ENCODE measurements at places on chromosomes 6 and 20. TPM values are rescaled to one million over a fixed set of nuclear protein-coding genes. Genes with fewer than 3 reads are reported as not detected.

DNA sequence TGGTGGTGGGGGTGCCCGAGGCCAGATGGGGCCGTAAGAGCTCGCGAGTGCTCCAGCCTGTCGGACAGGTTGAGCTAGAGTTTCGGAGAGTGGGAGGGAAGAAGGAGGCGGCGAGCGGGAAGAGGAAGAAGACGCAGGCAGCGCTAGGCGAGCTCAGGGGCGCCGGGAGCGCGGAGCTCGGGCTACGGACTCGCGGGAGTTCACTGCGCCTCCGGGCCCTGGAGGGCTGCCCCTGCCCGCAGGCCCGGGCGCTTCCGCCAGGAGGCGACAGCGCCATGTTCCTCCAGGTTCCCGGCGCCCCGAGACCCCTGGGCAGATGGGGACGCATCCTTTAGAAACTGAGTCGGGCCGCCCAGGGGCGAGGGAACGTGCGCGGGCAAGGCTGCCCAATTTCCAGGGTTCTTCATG lies 984 bp downstream of the TFAP2C start:
- peak; percentile 11 for DNase-seq

- peak; percentile 62 for DNase-seq
Measured at GRCh38 chr6:43496370-43497128, 13.6 kb downstream of the LRRC73 start.

Gene C20orf144
- not detected for total RNA-seq

- no peak for DNase-seq
Measured at GRCh38 chr20:43800186-43800585, 73.4 kb upstream of the GTSF1L start.

DNA sequence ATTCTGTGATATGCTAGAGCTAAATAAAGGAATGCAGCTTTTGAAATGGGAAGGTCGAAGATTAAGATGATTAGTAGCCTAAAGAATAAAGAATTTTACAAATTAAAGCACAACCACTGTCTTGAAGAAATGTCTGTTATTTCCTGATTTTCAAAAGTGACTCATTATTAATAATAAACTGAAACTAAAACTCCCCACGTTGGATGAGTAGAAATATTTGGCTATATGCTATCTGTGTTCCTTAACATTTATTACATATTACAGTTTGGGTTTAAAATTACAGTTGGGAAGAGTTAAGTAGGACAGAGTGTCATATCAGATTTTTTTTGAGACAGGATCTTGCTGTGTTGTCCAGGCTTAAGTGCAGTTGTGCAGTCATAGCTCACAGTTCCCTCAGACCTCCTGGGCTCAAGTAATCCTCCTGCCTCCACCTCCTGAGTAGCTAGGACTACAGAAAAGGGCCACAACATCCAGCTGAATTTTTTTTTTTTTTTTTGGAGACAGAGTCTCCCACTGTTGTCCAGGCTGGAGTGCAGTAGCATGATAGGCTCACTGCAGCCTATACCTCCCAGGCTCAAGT lies 47.1 kb downstream of the AKIRIN2 start:
- DNase-seq: no peak

DNA sequence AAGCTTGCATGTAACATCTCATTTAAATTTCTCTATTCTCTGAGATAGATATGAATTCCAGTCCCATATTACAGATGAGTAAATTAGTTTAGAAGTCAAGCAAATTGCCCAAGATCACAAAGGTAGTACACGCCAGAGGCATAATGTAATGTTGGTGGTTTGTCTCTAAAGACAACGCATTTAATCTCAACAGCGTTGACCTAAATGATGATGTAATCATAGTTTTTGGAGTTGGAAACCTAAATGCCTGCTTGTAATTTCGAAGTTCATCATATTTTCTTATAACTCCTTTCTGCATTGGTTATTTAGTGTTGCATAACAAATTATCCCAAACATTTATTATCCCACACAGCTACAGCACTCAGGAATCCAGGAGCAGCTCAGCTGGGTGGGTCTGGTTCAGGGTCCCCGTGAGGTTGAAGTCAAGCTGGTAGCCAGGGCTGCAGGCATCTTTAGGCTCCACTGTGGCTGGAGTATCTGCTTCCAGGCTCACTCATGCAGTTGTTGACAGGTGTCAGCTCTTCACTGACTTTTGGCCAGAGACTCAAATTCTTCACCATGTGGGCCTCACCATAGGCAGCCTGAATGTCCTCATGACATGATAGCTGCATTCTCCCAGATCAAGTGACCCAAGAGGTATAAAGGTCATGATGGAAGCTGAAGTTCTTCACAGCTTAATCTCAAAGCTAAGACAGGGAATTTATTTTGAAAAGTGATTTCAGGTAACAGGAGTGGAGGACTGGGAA lies 122.0 kb upstream of the SPTLC3 start:
- DNase-seq: no peak

GRCh38 chr20:61125546-61126180 lies 126.4 kb upstream of the CDH4 start:
- DNase-seq: no peak

Gene CLVS2
- not detected for total RNA-seq

DNA sequence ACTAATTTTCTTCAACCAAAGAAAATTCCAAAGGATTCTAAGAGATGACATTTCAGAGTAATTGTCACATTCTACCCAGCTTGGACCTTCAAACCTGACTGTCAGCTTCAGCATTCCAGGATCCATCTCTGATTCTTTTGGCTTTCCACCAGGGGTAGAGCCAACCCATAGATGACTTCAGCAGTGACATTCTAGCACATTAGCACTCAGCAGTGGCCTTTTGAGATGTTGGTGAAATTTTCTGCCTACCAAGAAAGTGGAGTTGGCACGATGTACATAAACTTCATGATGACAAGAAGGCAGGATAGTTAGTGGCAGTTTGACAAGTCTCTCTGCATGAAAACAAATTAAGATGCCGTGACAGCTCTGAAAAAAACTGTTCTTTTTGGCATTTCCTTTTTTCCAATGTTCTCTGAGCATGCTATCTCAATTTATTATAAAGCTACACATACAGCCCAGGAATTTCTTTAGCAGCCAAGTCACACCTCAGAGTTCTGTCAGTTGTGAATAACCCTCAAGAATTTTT lies 466.5 kb upstream of the RNF217 start:
- no peak for DNase-seq

GRCh38 chr6:44080561-44081521 lies 46.4 kb downstream of the MRPL14 start:
- DNase-seq: no peak

GRCh38 chr6:46199387-46199786 lies 28.6 kb upstream of the ENPP5 start:
- peak; percentile 78 for DNase-seq

DNA sequence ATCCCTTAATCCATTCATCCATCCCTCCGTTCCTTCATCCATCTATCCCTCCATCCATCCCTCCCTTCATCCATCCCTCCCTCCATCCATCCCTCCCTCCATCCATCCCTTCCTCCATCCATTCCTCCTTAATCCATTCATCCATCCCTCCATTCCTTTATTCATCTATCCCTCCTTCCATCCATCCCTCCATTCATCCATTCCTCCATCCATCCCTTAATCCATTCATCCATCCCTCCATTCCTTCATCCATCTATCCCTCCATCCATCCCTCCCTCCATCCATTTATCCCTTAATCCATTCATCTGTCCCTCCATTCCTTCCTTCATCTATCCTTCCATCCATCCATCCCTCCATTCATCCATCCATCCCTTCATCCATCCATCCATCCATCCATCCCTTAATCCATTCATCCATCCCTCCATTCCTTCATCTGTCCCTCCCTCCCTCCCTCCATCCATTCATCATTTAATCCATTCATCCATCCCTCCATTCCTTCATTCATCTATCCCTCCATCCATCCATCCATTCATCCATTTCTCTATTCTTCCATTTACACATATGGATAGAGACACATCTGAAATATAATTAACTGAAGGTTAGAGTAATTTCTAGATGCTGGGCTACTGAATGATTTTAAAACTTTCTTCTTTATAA lies 100.9 kb downstream of the TSHZ2 start:
- no peak for DNase-seq

- peak; percentile 54 for DNase-seq
Measured at GRCh38 chr6:166097914-166098522, 69.6 kb downstream of the TBXT start.

Gene FAM83B
- 13.5 TPM for total RNA-seq

GRCh38 chr6:20126789-20127653 lies 85.2 kb downstream of the MBOAT1 start:
- DNase-seq: peak; percentile 30

Gene SRMS
- total RNA-seq: not detected

DNA sequence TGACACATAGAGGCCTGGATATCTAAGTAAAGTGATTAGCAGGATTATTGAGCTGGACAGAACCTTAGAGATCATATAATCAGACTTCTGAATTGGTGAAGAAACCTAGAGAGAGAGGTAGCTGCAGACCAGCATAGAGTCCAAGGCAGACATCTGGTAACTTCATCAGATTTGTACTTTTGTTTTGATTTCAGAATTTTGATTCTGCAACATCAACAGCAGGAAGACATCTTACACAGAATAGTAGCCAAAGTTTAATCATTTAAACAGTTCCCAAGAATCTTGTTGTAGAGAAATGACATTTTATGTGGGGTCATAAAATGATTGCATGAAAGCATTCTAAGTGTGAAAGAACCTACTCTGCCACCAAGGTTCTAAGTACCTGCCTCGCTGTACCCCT lies 39.4 kb downstream of the RPRD1B start:
- no peak for DNase-seq

DNA sequence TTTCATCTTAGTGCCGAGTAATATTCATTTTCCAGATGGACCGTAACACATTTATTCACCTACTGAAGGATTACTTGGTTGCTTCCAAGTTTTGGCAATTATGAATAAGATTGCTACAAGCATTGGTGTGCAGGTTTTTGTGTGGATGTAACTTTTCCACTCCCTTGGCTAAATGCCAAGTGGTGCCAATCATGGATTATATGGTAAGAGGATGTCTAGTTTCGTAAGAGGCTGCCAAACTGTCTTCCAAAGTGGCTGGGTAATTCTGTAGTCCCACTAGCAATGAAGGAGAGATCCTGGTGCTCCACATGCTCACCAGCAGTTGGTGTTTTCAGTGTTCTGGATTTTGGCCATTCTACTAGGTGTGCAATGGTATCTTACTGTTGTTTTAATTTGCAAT lies 117.1 kb downstream of the IRF4 start:
- no peak for DNase-seq

DNA sequence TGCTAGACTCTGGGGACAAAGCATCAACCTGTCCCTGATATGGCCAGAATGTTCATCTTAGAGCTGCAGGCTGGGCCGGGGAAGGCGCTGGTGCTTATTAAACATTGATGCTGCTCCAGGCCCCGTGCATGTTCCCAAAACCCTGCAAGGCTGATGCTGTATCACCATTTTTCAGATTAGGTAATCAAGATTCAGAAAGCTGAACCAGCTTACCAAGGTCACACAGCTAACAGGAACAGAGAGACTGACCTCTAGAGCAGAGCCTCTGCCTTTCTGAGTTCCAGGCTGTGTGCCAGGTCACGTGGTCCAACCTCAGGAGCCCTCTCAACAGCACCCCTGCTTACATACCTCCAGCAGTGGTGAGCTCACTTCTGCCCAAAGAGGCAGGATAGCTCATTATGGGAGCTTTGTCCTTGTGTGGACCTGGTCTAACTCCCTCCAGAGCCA lies 16.1 kb upstream of the VSTM2L start:
- peak; percentile 44 for DNase-seq

- peak; percentile 71 for DNase-seq
Measured at GRCh38 chr6:81696524-81696923, 56.0 kb downstream of the TENT5A start.

Gene FBXO30
- total RNA-seq: 21.1 TPM

DNA sequence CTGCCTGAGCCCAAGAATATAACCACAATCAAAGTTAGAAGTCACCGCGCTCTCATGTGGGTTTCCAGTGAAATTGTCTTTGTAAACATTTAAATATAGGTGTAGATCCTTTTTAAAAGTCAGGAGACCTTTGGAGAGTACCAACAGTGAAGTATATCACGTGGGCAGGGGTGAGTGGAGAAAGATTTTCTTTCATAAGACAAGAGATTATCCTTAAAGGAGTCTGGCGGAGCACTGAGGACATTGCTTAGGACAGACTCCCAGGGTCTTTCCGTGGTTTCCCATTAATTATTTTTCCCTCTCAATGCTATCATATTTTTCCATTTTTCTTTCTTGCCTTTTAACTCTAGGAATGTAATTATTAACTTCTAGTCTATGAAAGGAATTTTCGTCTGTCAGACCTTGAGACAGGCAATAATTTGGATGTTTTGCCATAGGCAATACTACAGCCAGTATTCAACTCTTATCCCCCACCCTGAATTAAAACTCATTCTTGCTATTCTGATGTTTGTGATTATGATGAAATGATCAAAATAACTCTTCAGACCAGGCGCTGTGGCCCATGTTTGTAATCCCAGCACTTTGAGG lies 31.4 kb downstream of the DCBLD1 start:
- no peak for DNase-seq

DNA sequence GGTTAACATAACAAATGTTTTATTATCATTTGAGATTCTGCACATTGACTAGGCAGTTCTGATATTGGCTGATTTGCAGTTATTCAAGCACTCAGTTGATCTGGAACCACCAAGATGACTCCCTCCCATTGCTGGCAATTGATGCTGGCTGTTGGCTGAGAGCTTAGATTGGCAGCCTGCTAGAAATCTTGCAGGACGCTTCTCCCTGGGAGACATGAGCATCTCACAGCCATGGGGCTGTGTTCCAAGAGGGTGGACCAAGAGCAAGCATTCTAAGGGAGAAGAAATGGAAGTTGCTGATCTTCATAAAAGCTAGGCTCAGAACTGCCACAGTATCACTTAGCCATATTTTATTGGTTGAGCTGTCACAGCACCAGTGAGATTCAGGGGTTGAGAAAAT lies 233.4 kb upstream of the ID4 start:
- no peak for DNase-seq

GRCh38 chr6:154782193-154782592 lies 49.0 kb downstream of the SCAF8 start:
- no peak for DNase-seq

Gene DNMT3B
- 13.5 TPM for total RNA-seq
